GM13976 (cell line): ENCODE measurements at places on chromosomes 12 and 14.

GRCh38 chr14:50600849-50601248, 40.9 kb downstream of the ATL1 start:
- DNase-seq = no peak

GRCh38 chr12:89729946-89730459, 21.4 kb upstream of the ATP2B1 start:
- no peak for DNase-seq

DNA sequence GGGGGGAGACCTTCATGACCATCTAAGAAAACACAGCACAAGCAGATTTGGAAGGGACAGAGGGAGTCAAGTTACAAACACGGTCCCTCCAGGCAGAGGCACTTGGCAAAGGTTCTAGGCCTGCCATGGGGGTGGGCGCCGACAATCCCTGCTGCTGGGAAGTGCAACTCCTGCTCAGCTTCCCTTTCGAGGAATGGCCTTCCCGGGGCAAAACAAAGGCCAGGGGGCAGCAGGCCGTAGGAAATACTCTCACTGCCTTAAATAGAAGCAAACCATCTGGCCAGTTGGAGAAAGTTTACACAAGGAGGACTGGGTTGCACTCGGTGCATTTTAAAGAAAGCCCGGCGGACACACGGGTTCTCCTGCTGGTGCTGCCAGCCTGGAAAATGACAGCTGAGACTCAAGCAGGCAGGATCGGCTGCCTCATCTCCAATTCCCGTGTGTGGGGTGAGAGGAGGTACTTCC, 65.8 kb downstream of the ITPK1 start:
- no peak for DNase-seq

GRCh38 chr12:40137252-40137651, 31.4 kb upstream of the SLC2A13 start:
- DNase-seq = no peak

- no peak for DNase-seq
Measured at GRCh38 chr14:97777622-97778355, 980.6 kb downstream of the VRK1 start.

DNA sequence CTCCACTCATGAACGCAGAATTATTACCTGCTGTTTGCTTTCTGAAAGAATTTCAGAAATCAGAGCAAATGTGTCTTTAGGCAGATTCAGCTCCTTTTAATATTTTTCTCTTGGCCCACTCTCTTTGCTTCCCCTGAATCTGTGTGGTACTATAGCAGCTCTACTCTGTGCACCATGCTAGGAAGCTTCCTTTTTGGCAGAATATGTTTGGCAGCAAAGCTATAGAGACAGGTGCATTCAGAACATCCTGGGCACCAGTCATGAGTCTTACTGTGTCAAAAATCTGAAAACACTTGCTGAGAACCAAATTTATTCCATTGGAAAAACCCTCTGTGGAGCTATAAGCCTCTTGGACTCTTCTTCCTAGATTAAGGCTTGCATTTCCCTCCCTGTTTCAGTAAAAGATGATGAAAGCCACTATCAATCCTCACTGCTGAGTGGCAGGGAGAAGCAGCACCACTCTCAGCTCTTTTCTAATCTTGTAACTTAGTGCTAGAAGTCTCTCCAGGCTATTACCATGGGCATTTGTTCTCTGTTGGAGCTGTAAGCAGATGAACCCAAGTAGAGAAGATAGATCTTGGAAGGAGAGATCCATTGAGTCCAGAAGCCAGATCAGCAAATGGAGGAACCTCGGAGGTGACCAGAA, 18.2 kb downstream of the CIPC start:
- no peak for DNase-seq

- DNase-seq = no peak
Measured at GRCh38 chr14:23624830-23625404, 11.2 kb upstream of the DHRS2 start.

- no peak for DNase-seq
Measured at GRCh38 chr14:58141893-58142292, 10.1 kb downstream of the ARMH4 start.

- DNase-seq = no peak
Measured at GRCh38 chr12:52356762-52357580, 10.3 kb downstream of the KRT85 start.

- DNase-seq = no peak
Measured at GRCh38 chr14:75290851-75291250, 12.2 kb downstream of the FOS start.

GRCh38 chr12:100795174-100795799, 711 bp downstream of the ANO4 start:
- DNase-seq = no peak
